ENCODE measurements at places on chromosomes 16 and 17.

GRCh38 chr17:725084-725483 lies 7.3 kb upstream of the TLCD3A start:
- no peak for DNase-seq

- peak; percentile 79 for DNase-seq
Measured at GRCh38 chr17:2398655-2399571, 1.9 kb downstream of the MNT start.

DNA sequence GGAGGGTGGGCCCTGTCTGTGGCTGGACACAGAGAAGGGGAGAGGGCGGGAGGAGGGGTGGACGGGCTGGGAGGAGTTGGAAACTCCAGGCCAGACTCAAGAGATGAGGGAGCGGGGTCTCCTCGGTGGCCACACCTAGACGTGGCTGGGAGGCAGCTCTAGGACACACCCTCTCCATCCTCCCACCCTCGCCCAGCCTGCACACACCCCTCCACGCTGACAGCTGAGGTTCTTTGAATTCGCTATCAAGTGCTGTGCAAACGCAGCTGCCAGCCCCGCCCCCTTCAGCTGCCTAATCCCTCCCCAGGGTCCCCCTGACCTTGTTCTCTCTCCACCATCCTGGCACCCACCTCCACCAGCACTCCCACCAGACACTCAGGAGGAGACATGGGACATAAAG lies 48.7 kb downstream of the DNAH17 start:
- DNase-seq: no peak

- no peak for DNase-seq
Measured at GRCh38 chr16:81327447-81328196, 12.9 kb downstream of the GAN start.

DNA sequence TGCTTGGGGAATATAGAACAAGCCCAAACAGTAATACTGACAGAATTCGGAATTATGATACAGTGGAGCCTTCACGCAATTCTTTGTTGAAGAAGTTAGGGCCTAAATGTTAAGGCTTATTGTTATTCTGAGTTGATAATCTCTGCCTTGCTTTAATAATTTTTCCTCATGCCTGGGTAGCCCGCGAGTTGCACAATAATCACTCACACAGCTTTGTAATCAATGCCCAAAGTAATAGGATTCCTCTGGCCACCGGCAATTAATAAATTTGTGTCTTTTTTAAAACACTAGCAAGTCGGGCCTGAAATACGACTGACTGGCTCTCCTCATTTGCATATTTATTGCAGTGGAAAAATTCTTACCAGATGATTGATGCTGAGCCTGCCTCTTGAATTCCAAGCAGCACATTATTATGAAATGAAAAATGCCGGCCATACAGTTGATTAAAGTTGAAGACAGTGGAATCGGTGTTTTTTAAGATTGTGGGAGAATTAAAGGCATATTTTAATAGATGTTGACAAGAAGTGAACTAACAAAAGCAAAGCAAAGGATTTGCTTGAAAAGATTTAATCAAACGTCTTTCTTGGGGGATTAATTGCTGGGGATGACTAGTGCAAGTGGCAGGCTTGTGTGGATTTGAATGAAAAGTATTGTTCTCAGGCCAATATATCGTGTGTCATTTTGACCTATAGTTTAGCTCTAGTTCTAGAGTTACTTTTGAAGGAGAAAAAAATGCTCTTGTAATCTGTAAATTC lies 30.2 kb downstream of the AATF start:
- DNase-seq: no peak
